ENCODE measurements at places on chromosomes 7 and 10.

GRCh38 chr10:66180581-66181318 is 745.1 kb upstream of the LRRTM3 start:
- DNase-seq = peak; percentile 55

DNA sequence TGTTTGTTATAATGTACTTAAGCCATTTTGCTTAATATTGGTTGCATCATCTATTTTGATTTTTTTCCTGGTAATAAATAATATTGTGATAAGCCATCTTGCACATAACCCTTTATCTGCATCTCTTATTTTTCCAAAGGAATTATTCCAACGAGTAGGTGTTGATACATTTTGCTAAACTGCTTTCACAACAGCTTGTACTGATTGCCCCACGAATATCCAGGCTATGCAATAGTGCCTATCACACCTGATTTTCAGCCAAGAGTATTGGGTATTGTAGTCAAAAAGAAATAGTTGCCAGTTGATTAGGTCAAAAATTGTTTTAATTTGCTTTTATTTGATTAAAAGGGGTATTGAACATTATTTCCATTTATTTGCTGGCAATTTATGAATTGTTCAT is 20.7 kb downstream of the CREB5 start:
- no peak for DNase-seq

DNA sequence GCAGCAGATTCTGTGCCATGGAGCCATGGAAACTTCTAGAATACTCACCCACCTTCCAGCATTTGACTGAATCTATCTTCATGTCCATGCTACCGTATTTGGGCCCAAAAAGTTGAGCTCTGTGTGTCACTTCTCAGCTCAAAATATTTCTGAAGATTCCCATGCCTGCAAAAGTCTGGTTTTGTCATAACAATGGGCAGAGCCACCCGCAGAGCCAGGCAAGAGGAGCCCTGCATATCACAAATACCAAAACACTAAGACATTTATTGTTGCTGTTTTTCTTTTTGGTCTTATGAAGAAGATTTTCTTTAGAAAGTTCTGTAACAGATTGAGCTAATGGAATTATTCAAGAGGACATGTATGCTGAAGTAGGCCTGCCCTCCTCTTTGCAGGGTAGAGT is 68.1 kb downstream of the PRTFDC1 start:
- no peak for DNase-seq

DNA sequence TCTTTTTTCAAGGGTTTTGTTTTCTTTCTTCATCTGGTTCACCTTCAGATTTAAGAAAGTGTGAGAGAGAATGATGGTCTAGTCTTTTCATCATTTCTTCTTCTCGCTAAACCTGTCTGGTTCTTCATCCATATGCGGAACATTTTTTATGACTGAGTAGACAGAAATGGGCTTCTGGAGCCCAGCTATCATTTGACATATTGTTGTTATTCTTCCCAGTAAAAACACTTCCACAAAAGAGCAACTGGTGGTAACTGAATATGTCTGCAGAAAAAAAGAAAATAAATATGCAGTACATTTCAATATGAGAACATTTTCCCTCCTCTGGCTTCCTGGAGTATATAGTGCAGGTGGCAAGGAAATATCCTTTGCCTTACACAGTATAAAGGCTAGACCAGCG is 209.5 kb downstream of the JCAD start:
- DNase-seq = no peak

DNA sequence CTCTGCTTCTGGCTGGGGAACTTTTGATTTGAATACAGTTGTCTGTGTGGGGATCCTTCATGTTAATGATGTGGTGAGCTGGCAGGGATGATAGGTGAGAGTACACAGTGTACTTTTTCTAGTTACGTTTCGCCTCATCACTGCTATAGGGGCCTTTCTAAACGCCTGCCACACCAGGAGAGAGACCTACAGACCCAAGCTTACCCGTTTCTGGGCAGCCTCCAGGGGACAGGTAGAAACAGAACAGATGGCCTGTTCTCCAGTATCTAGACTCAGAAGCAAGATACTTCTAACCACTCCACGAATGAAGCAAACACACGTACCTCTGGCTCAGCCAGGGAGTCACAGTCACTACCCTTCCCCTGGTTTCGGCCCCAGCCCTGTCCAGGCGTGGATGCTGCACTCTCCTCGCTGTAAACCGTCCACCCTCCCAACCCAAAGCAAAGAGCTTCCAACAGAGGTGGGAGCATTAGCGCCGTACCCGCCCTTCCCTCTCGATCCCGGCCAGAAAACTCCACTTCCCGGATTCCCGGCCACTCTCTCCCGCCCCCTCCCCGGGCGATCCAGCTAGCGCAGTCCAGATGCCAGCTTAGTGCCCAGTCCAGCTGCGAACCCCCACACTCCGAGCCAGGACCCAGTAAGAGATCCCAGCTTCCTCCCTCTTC is 1.2 kb downstream of the CCDC6 start:
- DNase-seq = peak; percentile 16

GRCh38 chr7:33885290-33886148 is 19.8 kb upstream of the BMPER start:
- no peak for DNase-seq

- DNase-seq = no peak
These were observed 1.7 kb downstream of the DDX21 start for GRCh38 chr10:68957654-68958053.

GRCh38 chr10:15462253-15462897 is 91.3 kb upstream of the FAM171A1 start:
- no peak for DNase-seq

- DNase-seq = no peak
These were observed 213.9 kb downstream of the MAD1L1 start for GRCh38 chr7:2018569-2019460.

DNA sequence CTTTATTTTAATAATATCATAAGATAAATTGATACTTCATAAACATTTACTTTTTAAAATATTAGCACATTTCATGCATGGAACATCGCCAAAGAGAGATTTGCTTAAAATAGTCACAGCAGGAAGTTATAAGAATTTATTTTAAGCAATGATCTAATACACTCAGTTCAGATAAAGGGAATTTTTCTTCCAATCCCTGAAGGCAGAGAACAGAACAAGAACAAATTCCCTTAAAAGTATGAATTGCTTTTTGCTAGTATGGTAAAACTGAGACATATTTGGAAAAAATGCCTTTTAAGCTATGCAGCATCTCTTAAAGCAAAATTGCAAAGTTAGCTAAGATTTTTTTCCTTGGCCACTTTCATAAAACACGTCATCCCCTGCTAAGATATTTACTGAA is 91.0 kb downstream of the SEMA3D start:
- DNase-seq = no peak

- no peak for DNase-seq
These were observed 251.6 kb upstream of the MKLN1 start for GRCh38 chr7:131076032-131076431.

DNA sequence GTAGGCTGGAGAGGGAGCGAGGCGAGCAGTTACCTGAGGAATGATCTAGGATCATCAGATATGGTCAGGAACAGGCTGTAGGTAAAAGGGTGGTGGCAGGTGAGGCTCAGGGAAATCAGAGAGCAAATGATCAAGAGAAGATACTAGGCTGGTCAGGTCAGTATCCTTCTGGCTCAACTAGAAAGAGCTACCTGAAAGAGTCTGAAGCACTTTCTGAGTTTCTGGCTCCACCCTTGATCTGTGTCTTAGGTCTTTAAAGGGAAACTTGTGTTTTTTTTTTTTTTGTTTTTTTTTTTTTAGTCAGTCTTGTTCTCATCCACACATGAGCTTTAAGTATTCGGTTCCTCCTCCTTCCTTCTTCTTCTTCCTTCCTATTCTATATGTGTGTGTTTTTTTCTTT is 10.5 kb downstream of the ADAM22 start:
- no peak for DNase-seq

Data from RPMI8226 (cell line).